ENCODE measurements at places on chromosomes 3 and 15.

- DNase-seq: no peak
These were observed 8.9 kb downstream of the ICE2 start for GRCh38 chr15:60469893-60470641.

GRCh38 chr3:171781711-171782127 lies 28.6 kb downstream of the PLD1 start:
- no peak for DNase-seq

GRCh38 chr3:171731691-171732090 lies 78.6 kb downstream of the PLD1 start:
- DNase-seq: no peak

DNA sequence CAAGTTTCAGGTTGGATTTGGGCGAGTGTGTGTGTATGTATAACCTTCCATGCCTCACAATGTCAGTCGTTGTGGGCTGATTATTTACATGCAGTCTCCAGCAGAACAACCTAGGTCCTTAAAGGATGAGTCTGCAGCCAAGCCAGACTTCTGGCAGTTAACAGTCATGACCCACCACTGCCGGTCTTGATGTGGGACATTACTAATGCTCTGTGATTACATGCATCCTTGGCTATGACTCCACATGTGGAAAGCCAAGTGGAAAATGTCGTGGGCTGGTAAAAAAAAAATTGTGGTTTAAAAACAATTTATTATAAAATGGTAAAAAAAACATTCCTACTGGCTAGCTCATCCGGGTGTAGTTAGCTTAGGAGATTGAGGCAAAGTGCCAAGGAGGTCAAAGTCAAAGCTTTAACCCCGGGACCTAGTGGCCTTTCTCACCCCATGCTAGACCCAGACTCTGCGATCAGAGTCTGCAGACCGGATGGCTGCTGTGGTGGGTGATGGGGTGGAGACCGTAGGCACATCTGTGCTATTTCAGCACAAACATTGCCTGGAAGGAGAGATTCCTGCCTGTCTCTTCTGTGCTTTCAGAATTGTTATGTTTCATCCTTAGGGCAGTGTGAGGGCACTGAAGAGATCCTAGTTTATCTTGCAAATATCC lies 6.8 kb downstream of the RARRES1 start:
- DNase-seq: no peak

DNA sequence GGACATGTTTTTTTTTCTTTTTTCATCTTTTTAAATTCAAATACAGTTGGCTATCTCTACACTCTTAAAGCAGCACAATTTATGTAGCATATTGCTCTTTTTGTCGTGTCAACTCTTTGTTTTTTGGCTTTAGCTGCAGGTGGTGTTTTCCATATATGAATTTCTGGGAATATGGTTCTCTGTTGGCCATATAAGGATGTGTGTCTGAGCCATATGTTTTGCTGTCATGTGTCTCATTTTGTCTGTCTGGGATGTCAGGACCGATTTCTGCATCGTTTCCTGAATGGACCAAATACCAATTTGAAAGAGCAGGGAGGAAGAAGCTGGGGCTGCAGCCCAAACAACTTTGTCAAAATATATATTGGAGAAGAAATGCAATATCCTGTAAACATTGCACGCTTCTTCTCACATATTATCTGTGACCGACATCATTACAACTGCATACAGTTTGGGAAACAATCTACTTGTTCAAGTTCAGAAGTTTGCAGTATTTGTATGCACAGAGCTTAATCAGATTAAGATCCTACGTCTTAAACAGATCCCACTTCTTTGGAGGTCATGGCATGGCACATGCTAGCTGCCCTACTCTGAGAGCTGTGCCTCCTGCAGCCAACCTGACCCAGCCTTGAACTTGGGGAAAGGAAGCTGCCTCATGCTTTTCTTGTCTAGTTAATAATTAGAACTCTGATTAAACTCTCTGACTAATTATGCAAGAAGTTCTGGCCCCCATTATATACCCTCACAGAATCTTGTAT lies 4.0 kb upstream of the SATB1 start:
- DNase-seq: no peak

DNA sequence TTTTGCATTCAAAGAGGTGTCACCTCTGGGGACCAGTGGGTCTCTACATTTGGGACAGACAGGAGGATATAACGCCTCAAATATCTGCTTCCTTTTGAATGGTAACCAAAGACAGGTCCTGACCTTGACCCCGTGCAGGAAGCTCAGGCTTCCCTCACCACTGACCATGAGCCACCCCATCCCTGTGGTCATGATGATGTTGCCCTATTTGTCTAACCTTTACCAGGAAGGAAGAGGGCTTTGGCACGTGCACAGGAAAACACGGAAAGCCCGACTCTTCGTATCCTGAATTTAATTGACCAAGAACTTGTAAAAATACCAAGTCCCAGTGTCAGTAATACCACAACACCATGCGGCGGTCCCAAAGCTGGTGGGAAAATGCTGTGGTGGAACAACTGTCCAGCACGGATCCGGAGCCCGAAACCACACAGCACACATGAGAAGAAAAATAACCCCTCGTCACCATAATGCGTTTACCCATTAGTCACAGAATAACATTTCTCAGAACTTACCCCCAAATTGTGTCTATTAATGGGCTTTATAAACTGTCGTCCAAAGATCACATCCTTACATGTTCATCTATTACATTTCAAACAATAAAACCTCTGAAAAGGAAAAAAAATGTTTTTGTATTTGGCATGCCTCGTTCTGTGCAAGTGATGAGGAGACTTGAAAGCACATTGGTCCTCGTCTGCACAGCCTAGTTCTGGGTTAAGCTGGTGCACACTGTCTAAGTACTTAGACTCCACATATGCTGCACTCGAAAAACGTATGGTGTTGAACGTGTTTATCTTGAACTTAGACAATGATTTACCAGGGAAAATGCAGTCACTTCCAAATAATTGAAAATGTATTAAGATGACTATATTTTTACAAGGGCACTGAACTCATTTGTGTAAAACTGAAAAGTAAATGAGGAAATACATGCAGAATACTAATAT lies 118.9 kb upstream of the IGF1R start:
- no peak for DNase-seq

DNA sequence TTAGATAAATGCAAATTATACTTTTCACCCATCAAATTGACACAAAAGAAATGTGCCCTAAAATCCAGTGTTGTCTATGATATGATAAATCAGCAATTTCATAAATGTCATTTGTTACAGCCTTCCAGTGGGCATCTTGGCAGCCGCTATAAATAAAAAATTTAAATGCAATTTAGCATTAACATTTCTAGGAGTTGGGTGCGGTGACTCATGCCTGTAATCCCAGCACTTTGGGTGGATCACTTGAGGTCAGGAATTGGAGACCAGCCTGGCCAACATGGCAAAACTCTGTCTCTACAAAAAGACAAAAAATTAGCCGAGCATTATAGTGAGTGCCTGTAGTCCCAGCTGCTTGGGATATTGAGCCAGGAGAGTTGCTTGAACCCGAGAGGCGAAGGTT lies 65.9 kb upstream of the POMGNT2 start:
- no peak for DNase-seq

DNA sequence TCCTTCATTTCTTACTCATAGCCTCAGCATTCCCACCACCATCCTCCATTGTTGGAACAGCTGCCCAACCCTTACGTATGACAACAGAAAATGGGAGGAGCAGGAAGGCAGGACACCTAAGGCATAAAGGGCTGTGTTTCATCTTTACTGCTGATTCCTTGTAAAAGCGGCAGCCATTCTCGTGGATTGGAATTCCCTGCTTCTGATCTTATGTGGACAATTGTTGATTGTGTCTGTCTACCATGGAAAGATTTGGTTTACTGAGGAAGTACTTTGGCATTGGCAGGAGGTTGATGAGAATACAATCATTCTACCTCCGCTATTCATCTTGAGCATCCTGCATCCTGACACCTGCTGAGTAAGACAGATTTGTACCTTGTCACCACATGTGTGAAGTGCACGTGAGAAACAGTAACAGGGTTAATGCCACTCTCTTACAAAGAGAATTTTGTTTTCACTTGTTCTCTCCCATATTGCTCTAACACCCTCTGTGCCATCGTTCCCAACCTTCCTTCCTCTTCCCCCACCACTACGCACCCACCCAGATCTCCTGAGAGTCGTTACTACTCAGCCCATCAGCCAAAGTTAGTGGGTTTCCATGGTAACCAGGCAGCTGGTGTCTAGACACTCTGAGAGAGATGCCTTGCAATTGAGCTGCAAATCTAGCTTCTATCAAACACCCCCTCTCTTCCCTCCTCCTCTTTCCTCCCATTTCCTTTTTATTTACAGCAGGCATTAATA lies 75.7 kb downstream of the GAP43 start:
- no peak for DNase-seq

- DNase-seq: no peak
These were observed 13.0 kb downstream of the PHLDB2 start for GRCh38 chr3:111871809-111872623.

DNA sequence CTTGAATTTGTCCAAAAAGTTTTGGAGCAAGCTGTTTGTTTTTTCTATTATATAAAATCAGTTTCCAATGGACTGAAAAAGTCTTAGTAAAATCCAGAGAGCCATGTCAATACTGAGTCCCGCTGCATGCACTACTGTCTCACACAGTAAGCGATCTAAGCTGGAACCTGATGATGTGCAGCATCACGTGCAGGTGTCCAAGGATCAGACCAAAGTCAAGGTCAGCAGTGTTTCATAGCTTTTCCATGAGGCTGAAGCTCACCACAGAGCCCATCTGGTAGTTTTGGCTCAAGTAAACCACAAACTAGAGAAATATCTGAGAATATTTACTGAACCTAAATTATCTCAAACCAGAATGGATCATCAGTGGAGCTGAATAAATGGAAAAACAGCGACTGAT lies 784.0 kb upstream of the SEMA6D start:
- no peak for DNase-seq

GRCh38 chr15:29242456-29243242 lies 27.0 kb downstream of the NSMCE3 start:
- DNase-seq: no peak

- DNase-seq: no peak
These were observed 383.9 kb upstream of the DPH6 start for GRCh38 chr15:35929740-35930444.

DNA sequence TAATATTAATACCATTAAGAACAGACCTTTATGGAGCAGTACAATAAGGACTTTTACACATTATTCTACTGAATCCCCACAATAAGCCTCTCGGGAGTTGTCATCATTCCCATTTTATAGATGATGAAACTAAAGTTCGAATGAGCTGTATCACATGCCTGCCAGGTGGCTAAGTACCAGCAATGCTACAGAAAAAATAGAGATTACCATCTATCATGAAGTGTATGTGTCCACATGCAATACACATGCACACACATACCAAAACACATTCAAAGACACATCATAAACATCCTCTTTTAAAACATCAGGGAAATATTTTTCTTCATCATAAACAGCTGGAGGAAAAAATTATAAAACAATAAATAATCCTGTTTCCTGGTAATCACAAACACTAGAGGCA lies 136.6 kb downstream of the SUCLG2 start:
- DNase-seq: no peak

DNA sequence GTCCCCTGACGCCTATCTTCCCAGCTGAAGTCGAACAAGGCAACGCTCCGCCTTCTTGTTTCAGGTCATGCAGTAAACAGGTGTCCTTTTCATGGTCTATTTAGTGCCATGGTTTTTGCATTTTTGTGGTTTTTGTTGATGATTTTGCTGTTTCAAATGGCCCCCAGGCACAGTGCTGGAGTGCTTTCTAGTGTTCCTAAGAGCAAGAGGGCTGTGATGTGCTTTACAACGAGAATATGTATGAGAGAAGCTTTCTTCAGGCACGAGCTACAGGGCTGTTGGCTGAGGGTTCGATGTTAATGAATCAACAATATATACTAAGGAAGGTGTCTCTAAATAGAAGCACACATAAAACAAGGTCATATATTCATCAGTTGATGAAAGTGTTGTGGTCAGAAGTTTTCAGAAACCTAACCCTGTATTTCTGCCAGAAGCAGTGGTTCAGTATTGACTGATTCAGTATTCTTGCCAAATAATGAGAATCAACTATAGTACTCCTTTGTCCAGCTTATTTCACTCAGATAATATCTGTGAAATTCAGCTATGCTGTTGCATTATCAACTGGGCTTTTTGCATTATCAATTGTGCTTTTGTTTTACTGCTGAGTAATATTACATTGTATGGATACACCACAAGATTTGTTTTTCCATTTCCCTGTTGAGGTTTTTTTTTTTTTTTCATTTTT lies 18.5 kb downstream of the LIMD1 start:
- no peak for DNase-seq

DNA sequence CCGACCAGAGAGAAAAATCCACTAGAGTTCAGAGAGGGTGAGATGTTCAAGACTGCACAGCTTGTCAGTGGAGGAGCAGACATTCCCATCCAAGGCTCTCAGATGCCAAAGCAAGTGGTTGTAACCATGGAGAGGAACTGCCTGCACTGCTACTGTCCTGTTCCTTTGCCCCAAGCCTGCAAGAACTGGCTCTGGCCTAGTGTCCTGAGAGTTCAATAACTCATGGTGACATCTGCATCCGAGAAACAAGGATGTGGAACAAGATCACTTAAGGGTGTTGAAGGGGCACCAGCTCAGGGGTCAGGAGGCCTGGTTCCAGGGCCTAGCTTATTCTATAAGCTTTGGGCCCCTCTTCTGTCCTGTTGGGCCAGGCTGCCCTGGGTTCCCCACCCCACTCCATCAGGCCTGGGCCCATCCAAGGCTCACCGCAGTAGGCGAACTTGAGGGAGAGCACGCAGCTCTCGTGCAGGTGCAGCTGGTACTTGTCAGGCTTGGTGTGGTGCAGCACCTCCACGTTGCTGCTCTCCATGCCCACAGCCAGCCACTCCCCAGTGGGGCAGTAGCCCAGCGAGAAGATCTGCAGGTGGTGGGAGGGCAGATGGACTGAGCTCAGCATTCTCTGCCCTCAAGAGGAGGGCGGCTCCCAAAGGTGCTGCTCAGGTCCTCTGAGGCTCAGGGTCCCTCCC lies 45.6 kb downstream of the TLE3 start:
- DNase-seq: no peak

- DNase-seq: no peak
These were observed 36.3 kb upstream of the MASP1 start for GRCh38 chr3:187327845-187328244.

GRCh38 chr15:50542887-50543210 lies 3.6 kb downstream of the USP50 start:
- no peak for DNase-seq

DNA sequence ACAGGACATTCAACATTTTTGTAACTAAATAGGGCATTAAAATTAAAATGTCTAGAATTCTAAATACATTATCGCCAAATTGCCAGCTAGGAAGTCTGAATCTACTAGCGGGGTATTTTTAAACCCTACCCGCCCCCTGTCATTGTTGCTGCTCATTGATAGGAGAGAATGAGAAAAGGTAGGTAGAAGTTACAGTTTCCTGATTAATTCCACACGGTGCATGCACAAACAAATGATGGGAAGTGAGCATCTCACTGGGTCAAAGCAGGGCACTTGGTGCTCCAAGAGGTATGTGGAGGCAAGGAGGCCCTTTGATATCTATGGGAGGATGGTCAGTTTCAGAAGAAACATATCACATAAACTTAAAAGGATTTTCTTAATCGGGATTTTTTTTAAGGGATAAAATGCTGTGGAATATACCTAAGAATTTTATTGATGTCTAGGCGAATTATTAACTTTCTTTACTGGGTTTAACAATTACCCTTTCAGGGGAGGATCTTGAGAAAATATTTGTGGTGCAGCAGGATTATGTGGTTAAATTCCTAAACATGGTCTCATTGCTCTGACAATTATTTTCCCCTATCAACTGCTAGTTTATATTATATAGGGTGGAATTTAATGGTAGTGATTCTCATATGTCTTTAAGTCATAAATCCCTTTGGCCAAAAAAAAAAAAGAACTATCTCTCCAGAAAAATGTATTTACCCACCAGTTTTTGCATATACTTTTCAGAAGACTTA lies 236.0 kb upstream of the GOLGA6L4 start:
- DNase-seq: no peak

Measured in cerebellar nuclear complex (tissue), 1 donor.